CD4-positive, CD25-positive, alpha-beta regulatory T cell (primary cell): ENCODE measurements at places on chromosomes 5 and 9.
A peak's percentile ranks its signal among the peaks of the same experiment; 100 is the strongest.

DNA sequence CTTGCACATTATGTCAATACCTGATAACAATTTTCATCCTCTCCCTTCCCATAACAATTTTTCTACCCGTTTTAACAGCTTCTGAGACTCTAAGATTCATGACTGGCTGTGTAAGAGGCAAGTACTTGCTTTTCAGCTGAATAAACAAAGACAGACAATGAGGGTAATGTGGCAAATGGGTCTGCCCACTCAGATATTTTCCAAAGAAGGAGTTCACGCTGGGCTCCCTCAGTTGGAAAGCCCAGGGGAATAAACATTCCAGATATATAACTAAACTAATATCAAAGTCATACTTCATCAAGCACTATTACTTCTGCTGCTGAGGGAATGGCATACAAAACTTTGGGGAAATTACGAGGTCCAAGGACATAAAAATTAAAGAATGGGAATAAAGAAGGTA, 24.4 kb downstream of the MEGF9 start:
- DNase-seq = no peak

DNA sequence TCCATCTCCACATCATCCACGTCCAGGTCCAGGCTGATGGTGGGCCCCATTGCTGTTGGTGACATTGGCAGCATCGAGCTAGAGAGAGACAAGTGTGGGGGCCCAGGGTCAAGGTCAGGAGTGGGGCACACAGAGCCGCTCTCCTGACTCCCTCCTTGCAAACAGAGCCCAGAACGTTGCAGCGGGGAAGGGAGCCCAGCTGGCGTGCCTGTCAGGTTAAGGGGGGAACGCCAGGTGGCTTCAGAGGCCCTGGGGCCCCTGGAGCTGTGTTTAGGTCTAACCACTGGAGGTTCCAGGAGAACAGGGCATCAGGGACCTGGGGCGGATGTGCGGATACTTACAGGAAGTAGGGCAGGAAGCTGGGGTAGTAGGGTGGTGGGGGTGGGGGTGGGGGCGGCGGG, 7.5 kb downstream of the RNF44 start:
- DNase-seq = peak; percentile 49

DNA sequence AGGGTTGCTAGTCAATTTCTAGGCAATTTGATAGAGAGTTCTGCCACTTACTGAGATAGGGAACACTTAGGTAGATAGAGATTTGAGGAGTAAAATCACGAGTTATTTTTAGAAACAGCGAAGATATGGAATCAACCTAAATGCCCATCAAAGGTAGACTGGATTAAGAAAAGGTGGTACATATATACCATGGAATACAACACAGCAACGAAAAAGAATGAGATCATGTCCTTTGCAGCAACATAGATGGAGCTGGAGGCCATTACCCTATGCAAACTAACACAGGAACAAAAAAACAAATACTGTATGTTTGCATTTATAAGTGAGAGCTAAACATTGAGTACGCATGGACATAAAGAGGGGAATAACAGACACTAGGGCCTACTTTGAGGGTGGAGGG, 9.7 kb downstream of the ELL2 start:
- no peak for DNase-seq

GRCh38 chr5:54900984-54901725, 84.2 kb downstream of the ESM1 start:
- DNase-seq = no peak

- DNase-seq = no peak
Measured at GRCh38 chr5:132491368-132492364, 1.1 kb upstream of the IRF1 start.

DNA sequence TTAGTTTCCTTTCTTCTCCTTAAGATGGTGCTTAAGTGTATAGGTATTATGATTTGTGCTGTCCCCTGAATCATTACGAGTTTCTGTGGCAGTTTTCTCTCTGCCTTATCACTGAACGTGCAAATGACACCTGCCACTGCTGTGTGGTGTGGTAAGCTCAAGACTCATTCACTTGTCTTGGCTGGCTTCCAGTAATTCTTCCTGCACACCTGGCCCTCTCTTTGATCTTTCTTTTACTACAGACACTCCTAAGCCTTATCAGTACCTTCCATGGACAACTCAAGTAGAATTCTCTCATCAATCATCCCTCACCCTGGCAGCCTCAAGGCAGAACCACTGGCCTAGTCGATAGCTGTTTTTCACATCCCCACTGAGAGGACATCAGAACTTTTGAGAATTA, 82.6 kb upstream of the ADAMTS19 start:
- no peak for DNase-seq

DNA sequence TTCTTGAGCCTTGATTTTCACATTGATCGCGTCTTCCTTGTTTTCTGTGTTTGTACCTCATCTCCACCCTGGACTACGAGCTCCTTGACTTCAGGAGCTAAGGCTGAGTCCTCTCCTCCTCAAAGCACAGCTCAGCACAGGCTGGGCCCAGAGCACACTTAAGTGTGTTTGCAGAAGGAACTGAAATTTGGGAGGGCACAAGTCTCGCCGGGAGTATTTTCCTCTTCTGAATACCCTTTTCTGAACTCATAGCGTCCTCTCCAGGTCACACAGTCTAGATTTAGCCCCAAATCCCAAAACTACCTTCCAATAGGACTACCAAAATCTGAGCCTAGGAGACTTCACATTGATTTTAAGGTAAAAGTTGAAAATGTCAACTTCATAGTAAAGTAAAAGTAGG, 41.6 kb downstream of the TSTD2 start:
- DNase-seq = no peak

DNA sequence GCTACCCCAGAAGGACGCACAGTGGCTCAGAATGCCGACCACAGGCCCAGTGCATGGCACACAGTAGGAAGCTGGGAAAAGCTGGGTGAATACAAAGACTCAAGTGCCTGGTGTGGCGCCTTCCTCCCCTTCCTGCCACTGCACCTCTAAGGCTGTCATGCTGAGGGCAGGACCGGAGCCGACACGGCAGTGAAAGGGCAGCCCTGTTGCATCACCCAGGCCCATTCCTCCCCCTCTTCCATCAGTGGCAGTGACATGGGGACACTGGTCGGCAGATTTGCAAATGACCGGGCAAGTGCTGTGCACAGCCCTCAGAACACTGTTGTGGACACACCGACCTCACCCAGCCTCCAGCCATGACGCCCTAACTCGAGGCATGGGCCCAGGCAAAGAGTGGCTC, 84.0 kb downstream of the STK10 start:
- DNase-seq = no peak

GRCh38 chr9:97524424-97524823, 23.0 kb downstream of the TMOD1 start:
- DNase-seq = no peak

DNA sequence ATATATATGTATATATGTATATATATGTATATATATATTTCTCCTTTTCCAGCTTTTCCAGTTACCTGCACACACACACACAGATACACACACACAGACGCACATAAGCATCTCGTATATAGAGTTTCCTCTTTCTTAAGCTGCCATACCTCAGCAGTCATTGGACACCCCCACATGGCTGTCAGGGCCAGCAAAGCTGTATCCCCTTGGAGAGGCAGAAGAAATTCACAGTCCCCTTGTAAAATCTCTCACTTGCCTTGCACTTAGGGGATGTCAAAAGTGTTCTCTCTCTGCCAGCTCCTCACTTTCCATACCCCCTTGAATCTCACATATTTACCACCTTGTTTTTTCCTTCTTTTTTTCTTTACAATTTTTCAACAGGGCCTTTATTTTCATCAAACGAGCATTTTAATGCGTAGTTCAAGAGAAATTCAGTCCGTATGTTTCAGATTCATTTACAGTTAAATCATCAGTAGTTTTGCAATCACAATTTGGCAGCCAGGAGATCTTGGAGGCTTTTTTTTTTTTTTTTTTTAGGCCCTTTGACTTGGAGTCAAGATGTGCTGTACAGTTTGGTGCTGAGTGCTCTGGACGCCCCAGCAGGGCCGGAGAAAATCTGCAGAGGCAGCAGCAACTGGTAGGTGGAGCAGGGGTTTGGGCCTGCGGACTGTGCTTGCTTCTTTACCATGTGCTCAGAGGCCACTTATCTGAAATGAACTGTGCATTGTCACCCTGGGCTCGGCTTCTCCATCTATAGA, 244.9 kb upstream of the KLF4 start:
- DNase-seq = no peak

- peak; percentile 12 for DNase-seq
Measured at GRCh38 chr5:91438871-91439270, 55.8 kb upstream of the ARRDC3 start.

- DNase-seq = no peak
Measured at GRCh38 chr5:89396278-89396954, 513.4 kb upstream of the MEF2C start.

GRCh38 chr5:57171816-57172465, 1.9 kb upstream of the GPBP1 start:
- no peak for DNase-seq

DNA sequence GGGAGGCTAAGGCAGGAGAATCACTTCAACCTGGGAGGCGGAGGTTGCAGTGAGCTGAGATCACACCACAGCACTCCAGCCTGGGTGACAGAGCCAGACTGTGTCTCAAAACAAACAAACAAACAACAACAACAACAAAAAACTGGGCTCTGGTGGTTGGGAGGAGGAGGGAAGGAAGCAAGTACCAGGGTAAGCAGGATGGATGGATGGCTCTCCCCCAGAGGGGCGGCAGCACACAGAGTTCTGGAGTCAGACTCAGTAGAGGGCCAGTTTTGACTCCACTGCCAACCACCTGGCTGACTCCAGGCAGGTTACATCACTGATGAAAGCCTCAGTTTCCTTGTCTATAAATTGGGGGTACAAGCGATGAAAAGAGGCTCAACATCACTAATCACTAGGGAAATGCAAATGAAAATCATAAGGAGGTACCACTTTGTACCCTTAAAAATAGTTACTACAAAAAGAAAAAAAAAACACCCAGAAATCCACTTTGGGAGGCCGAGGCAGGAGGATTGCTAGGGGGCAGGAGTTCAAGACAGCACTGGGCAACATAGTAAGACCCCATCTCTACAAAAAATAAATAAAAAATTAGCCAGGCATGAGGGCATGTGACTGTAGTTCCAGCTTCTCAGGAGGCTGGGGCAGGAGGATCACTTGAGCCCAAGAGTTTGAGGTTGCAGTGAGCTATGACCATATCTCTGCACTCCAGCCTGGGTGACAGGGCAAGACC, 3.2 kb downstream of the SLC22A4 start:
- DNase-seq = no peak

GRCh38 chr9:138061631-138062030, 184.0 kb downstream of the CACNA1B start:
- no peak for DNase-seq

DNA sequence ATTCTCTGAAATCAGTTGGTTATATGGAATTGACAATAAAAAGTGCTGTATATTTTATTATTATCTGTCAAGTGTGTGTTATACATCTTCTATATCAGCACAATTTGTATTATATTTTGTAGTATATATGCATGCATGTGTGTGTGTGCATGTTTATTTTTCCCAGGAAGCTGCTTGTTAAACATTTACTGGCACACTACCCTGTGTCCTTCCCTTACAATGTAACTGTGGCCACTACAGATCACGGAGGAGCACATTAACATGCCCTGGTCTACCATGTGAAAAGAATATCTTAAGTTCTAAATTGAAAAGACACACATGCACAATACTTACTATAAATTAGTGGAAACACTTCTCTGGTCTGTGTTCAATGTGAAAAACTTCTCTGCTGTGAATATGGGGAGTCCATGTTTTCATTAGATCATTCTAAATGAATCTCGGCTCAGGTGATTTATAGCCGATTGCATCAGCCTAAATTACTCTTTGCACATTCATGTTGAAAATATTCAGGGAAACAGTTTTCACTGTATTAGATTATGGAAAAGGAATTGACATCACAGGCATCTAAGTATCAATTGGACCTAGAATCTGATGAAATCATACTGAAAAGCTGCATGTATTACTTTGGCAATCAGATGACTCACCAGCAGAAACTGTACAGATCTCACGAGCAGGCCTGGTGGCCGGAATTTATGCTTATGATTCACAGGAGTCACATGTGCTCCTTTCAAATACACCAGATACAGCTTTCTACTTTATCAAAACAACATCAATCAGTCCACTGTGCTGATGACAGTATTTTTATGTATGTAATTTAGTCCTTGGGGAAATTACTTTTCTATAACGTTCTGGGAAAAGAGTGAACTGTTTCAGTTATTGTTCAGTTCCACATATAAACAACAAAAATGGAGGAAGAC, 39.4 kb downstream of the LURAP1L start:
- DNase-seq = no peak

DNA sequence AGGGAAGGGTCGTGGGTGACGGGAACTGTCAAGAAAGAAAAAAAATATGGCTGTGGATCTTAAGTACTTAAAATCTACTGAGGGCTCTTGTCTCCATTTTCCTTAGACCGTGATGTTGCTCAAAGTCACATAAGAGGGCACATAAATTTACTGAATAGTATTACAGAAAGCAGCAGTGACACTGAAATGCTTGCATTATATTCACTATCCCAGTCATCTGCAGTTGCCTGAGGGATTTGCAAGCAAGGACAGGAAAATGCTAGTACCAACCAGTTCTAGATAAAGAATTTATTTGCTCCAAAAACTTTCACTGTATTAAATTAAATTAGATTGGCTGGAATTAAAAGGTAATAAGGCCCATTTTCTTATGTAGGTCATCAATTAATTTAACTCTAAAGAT, 106.5 kb upstream of the CCDC152 start:
- DNase-seq = no peak
